ENCODE measurements at places on chromosomes 1 and 21. TPM values are rescaled to one million over a fixed set of nuclear protein-coding genes. Genes with fewer than 3 reads are reported as not detected.

The SLC16A4 gene
- 0.14 TPM for total RNA-seq

The VWA1 gene
- 0.20 TPM for total RNA-seq

The RGS1 gene
- 27.1 TPM for total RNA-seq

The KRTAP20-4 gene
- not detected for total RNA-seq

The C2CD4D gene
- total RNA-seq, result 0.33 TPM

The LMOD1 gene
- not detected for total RNA-seq

The TMPRSS15 gene
- total RNA-seq, result not detected

The ORC1 gene
- 42.2 TPM for total RNA-seq

The CLDN8 gene
- total RNA-seq, result not detected

The HRNR gene
- total RNA-seq, result not detected

The GNAT2 gene
- not detected for total RNA-seq

The ZSWIM5 gene
- total RNA-seq, result 0.64 TPM

The BRDT gene
- total RNA-seq, result not detected

The SPRR2G gene
- total RNA-seq, result not detected

The PGLYRP4 gene
- total RNA-seq, result not detected

The PCP4L1 gene
- total RNA-seq, result not detected

The KRTAP7-1 gene
- total RNA-seq, result not detected

The HOOK1 gene
- 1.0 TPM for total RNA-seq

The ARHGEF2 gene
- 161 TPM for total RNA-seq

The SLC44A3 gene
- not detected for total RNA-seq

The LCE2A gene
- total RNA-seq, result not detected

The OR14K1 gene
- total RNA-seq, result not detected

The FCRLA gene
- total RNA-seq, result not detected
